ENCODE measurements at places on chromosomes 5 and 9.

GRCh38 chr5:17455942-17456341 lies 42.1 kb upstream of the TAF11L2 start:
- no peak for DNase-seq

DNA sequence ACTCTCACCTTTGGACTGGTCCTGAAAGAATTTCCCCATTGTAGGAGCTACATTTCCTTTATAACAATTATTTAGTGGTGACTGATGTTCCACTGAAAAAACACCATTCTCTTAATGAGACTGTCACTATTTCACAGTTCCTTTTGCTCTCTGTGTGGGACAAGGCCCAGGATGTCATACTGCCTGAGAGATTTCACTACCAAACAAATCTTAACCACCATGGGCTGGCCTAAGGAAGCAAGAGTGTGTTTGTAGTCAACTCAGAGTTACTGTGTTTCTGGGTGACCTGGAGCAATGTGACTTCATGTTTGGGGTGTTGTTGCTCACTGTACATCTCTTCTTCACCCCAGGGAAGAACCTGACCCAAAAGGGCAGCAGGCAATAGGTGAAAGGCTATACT lies 50.1 kb upstream of the ZNF608 start:
- DNase-seq = peak; percentile 25

DNA sequence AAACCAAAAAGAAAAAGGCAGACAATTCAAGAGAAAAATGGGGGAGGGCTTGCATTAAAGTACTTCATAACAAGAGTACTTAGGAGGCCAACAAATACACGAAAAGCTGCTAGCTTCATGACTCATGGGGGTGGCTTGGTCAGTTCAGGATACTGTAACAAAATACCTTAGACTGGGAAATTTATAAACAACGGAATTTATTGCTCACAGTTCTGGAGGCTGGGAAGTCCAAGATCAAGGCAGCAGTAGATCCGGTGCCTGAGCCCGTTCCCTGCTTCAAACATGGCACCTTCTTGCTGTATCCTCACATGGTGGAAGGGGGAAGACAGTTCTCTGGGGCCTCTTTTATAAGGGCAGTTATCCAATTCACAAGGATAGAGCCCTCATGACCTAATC lies 111.4 kb downstream of the C9orf50 start:
- no peak for DNase-seq

- no peak for DNase-seq
Measured at GRCh38 chr5:153654504-153655200, 164.2 kb downstream of the GRIA1 start.

DNA sequence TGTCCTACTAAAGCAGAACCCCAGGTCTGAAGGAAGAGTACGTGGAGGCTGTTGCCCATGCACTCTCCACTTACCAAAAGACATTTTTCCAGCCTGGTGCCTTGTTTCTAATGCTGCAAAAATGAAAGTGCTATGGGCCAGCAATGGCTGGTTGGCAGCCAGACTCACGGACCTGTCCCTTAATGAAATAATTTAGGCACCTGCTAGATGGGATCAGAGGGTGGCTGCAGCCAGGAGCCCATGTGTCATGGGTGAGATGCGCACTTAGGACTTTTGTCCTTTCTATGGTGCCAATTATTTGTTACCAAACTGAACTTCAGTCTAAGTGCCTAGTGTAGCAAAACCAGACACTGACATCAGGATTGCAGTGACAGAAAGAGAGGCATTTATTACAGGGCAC lies 276.3 kb downstream of the YTHDC2 start:
- no peak for DNase-seq

- DNase-seq = no peak
Measured at GRCh38 chr5:113909782-113910181, 396.3 kb downstream of the YTHDC2 start.

GRCh38 chr9:6195714-6196360 lies 19.8 kb upstream of the IL33 start:
- no peak for DNase-seq

DNA sequence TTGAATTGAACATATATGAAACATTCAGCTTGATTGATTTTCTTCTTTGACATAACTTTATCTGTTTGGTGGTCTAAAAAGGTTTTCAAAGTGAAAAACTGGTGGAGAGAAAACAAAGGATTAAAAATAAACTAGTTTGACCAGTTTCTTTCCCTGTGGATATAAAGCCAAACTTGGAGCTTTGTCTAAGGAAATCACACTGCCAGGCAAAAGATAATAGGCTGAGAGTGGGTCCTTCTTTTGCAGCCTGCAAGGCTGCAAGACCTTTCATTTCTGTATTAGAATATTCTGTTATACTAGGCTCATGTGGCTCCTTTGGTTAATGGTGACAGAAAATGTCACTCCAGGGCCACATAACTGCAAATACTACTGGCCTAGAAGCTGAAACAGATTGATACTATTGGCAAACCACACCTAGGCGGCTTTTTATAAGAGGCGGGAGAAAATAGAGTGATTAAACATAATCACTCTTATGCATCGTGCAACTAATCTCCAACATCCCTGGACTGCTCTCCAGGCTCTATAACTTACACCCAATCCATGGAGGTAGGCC lies 129.1 kb upstream of the ZNF462 start:
- DNase-seq = no peak

GRCh38 chr9:101572316-101572715 lies 22.5 kb downstream of the PPP3R2 start:
- DNase-seq = no peak

DNA sequence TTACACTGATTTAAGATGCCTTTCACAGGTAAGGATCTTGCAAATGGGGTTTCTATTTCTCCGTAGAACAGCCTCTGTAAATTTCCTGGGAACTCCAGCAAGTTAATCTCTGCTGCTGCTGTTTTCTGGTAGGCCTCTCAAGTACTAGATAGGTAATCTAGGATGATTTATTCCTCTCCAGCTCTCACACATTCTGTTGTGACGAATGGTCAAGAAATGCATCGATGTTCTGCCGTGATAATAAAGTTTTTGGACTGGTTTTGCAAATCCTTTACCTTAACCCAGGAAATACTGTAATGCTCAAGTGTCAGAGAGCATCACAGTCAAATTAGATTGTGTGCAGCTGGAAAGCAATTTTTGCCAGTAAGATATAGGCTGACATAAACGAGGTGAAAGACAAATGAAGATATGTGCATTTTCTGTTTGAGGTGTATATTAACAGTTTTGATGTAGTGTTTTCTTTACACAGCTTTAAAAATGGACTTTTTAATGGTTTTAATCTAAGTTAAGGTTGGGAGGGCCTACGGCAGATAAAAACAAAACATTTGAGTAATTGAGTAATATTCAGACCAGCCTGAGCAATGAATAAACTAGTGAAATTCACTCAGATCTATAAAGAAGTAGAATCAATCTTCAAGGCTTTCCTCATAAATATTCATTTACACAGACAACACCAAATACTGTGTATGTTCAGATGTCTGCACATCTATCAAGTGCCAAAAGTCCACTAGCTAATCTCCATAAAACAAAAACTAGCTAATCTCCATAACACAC lies 300.6 kb upstream of the EDIL3 start:
- DNase-seq = no peak

GRCh38 chr9:94903961-94904421 lies 177.5 kb downstream of the AOPEP start:
- no peak for DNase-seq

- DNase-seq = no peak
Measured at GRCh38 chr9:69996967-69997366, 46.7 kb upstream of the MAMDC2 start.

DNA sequence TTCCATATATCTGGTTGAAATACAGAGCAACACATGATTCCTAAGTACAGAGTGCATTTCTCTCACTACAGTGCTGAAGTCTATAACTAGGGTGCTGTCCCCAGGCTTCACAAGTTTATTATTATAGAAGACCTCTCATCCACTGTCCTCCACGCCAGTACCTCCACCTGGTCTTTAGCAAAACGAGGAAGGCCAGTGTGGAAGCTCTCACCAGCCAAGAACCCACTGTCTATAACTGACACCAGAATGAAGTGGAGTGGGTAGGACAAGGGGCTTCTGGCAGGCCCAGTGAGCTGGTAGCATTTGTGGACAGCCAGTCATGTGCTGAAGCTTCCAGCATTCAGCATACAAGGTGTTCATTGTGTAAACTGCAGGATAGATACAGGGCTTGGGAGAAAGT lies 430.7 kb downstream of the GADD45G start:
- no peak for DNase-seq

GRCh38 chr9:116644091-116644688 lies 42.9 kb upstream of the TRIM32 start:
- DNase-seq = no peak

- no peak for DNase-seq
Measured at GRCh38 chr9:123654994-123655637, 274.8 kb downstream of the DENND1A start.

- no peak for DNase-seq
Measured at GRCh38 chr9:36315283-36315682, 57.0 kb upstream of the GNE start.

DNA sequence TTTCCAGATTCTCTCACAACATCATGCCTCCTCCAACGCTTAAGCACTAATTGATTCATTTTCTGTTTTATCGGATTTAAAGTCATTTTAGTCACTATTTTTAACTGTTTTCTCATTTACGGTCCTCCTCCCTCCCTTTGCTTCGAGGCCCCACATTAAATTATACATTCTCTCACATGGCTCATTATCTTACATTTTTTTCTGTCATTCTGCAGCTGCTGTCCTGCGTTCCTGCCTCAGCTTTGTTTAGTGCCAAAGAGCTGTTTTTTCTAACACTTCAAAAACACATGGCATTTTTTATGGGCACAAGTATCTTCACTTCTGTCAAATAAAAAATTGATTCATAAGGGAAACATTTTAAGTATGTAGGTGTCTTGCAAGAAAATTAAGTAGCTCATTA lies 130.1 kb upstream of the FST start:
- no peak for DNase-seq

DNA sequence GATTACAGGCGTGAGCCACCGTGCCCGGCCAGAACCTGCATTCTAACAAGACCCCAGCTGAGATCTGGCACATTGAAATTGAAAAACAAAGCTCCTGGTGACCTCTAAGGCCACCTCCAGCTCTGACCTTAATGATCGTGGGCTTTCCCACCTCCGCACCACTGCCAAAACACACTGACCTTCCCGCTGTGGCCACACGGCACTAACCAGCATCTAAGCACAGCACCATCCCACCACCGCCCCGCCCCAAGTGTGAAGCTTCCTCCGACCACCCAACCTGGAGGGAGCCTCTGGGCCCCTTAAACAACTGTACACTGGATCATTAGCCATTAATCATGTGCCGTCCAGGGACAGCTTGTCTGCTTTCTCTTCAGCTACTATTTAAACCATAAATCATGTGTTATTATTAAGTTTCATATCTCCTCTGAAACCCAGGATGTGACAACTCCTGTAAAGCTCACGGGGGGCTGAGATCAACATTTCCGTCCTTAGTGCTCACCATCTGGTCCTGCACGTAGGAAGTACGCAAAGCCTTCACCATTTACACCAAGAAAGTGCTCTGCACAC lies 80.6 kb downstream of the COL23A1 start:
- DNase-seq = no peak

DNA sequence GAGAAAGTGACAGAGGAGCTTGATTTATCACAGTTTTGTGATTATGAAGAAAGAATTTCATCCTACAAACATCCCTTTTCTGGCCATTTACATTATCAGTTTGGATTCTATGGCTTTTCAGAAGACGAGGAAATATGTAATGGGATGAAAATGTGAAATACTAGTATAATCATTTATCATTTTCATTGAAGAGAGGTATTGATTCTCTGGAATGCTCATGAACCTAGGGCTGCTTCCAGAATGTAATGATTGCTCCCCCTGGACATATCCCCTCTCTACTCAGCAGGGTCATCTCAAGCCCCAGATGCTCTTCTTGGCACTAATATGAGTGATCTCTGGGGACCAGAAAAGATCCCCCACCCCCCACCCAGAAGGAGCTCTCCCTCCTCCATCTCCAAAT lies 106.7 kb upstream of the ZNF618 start:
- DNase-seq = no peak

DNA sequence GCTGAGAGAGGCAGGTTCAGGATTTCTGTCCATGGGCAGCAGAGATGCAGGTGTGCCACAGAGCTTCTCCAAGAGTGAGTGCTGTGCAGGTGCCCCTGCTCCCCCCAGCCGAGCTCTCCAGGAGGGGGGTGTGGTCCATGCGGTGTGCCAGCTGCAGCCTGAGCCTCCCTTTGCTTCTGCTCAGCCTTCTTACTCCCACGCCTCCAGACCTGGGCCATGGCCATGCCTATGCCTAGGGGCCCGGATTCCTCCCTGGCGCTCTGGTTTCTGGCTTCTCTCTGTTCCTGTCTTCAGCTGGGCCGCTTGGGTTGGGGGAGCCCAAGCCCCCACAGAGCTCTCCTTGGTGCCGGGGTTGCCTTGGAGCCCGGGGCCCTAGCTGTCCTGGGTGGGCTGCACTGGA lies 133.3 kb downstream of the CACNA1B start:
- peak; percentile 4 for DNase-seq

GRCh38 chr5:137190031-137190430 lies 309.1 kb downstream of the SPOCK1 start:
- DNase-seq = no peak

DNA sequence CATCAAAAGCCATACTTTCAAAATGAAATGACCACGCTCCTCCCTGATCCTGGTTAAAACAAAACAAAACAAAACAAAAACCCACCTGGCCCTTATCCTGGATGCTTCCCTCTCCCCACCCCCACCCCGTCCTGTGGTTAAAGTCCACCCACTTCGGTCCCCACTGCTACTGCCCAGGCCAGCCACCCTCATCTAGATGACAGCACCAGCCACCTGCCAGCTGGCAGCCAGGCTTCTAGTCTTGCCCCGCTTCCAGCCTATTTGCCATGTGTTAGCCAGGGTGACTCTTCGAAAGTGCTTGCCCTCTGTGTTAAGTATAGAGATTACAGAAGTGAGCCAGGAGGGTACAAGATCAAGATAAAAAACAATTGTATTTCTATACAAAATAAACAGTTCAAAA lies 27.5 kb upstream of the NCS1 start:
- DNase-seq = no peak

- DNase-seq = peak; percentile 56
Measured at GRCh38 chr5:157252711-157253465, 13.0 kb upstream of the CYFIP2 start.

- no peak for DNase-seq
Measured at GRCh38 chr9:135268031-135268430, 180.6 kb downstream of the OLFM1 start.

- DNase-seq = no peak
Measured at GRCh38 chr5:111765613-111766571, 8.9 kb upstream of the NREP start.

Data from GM13977 (cell line).